ENCODE measurements at places on chromosomes 11 and 22.

DNA sequence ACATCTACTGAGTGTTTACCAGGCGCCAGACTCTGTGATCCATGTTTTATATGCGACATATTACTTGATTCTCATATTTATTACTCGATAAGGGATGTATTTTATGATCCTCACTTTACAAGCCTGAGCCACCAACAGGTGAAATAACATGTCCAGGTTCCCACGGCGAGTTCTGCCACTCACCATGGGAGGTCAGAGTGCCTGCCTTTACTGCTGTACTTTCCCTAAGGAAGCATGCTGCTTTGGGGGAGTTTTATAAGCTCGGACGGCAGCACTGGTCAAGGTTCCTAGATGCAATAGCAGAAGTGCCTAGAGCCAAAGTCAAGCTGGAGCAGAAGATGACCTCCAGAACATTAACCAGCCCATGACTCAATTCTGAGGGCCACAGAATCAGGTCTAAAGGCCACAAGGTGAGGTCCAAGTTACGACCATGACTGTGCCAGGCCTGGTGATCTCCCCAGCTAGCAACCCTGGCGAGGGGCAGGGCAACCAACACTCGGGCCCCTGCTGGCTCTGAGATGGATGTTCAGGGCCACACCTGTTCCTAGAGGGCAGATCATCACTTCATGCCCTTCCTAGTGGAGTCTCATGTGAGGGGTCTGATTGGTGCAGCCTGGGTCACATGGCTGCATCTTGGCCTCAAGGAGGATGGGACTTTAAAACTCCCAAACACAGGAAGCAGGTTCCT lies 14.2 kb downstream of the IFT27 start:
- DNase-seq: no peak

GRCh38 chr22:30833322-30833721 lies 135.3 kb downstream of the MORC2 start:
- DNase-seq: no peak

DNA sequence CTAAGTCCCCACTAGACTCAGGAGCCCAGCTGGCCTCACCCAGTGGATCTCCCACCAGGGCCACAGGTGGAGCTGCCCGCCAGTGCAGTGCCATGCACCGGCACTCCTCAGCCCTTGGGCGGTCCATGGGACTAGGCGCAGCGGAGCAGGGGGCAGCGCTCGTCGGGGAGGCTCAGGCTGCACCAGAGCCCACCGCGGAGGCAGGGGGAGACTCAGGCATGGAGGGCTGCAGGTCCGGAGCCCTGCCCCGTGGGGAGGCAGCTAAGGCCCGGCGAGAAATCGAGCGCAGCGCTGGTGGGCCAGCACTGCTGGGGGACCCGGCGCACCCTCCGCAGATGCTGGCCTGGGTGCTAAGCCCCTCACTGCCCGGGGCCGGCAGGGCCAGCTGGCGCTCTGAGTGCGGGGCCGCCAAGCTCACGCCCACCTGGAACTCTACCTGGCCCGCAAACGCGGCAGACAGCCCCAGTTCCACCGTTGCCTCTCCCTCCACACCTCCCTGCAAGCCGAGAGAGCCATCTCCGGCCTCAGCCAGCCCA lies 1275.2 kb upstream of the CNTN5 start:
- no peak for DNase-seq

GRCh38 chr22:37009490-37009889 lies 9.8 kb downstream of the TST start:
- DNase-seq: no peak

- DNase-seq: no peak
These were observed 419.2 kb downstream of the AASDHPPT start for GRCh38 chr11:106496677-106497076.

DNA sequence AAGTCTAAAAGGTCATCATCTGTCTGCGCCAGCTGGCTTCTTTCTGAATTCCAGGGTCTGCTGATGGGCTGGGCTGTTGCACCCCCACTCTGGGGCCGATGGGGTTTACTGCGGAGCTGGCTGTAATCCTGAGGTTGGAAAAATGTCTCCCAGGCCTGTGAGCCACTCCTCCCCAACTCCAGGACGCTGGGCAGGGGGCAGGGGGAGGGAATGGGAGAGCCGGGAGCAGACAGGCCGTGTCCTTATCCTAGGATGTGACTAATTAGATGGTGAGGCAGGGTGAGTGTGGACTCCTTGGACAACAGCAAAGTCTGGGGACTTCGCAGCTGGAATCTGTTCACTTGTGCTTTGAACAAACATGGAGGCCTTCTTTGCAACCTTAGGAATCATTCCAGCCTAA lies 48.7 kb downstream of the LRRC32 start:
- no peak for DNase-seq

GRCh38 chr11:19201737-19202605 lies at the start of gene CSRP3:
CSRP3 (minus strand) TSS chr11:19201983; CDS start chr11:19192448, 9,535 bp downstream.
- no peak for DNase-seq

Data from NCI-H774 (cell line).